ENCODE measurements at places on chromosomes 5 and 9.

DNA sequence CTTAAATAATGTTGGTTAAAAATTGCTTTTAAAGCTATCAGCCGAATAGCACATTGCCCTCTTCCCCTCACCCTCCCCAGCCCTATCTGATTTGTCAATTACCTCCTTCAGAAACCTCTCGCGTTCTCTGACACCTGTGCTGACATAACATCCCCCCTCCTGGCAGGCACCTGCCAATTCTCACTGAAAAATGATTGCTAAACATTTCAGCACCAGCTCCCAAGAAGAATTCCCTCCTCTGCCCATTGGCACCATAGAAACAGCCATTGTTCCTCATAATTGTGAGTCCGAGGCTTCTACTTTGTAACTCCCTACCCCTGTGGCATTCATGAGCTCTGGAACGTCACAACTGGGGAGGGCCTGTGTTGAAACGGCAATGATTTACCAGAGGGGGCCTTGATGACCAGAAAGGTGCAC is 20.2 kb downstream of the CDH6 start:
- no peak for DNase-seq

DNA sequence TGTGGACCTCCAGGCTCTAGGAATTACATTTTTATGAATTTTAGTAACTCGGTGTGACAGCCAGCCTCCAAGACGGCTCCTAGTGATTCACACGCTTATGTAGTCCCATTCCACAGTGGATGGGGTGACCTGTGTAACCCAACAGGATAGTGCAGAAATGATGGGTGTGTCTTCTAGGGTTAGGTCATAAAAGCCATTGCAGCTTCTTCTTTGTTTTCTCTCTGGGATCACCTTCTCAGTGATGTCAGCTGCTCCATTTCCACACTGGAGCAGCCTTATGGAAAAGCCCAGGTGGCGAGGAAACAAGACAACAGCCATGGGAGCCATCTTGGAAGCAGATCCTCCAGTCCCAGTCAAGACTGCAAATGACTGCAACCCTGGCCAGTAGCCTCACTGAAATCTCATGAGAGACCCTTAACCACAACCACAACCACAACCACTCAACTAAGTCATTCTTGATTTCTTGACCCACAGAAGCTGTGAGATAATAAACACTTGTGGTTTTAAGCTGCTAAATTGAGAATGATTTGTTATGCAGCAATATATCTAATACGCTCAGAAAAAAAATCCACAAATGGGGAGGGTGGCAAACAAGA is 5.1 kb upstream of the GNPDA1 start:
- DNase-seq: no peak

DNA sequence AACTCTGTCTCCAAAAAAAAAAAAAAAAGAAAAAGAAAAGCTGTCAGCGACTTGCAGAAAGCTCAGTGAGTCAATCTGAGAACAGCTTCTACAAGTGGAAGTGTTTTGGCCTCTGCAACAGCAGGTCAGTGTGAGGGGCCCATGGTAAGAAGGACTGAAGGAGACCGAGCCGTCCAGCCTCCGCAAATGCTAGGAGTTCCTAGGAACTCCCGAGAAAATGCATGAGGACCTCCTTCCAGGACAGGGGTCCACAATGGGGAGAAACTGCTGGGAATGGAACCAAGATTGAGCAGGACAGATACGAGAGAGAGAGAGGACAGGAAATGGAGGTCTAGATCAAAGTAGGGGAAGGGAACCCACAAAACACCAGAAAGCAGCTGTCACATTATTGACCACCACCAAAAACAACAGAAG is 180.5 kb downstream of the CRB2 start:
- DNase-seq: no peak

DNA sequence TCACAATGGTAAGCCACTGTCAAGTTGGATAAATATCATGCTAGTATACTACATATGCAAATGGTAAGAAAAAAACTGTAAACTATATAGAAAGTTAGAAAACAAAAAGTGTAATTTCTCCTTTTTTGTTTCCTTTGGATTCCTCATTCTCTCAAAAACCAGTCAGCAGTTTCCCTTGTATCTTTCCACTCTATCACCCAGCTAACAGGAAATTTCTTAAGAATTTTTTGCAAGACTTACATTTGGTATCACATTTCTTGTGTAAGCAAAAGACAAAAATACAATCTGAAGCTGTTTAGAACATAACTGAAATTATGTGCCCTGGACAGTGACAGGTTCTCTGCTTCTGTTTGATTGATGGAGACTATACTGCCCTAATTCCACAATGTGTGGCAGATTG is 25.2 kb upstream of the MSH3 start:
- DNase-seq: no peak

GRCh38 chr5:180216646-180217171 is 7.7 kb upstream of the RASGEF1C start:
- no peak for DNase-seq

DNA sequence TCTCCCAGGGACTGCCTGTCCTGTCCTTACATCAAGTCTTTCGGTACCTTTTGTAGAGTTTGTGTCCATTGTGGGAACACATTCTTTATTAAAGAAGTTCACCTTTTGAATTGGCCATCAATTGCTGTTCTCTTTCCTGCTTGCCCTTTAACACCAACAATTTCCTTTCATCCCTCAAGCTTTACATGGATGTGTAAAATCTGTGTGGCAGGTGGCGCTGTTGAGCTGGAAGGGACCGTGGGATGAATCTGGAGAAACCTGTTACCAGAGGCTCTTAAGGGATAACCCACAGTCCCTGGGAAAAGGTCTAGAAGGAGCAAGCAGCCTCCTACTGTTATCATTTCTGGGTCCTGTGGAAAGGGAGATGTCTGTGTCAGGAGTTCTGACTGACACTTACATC is 7.9 kb upstream of the ZFP62 start:
- peak; percentile 12 for DNase-seq

- no peak for DNase-seq
Observed at GRCh38 chr9:105151686-105151995, 92.8 kb upstream of the SLC44A1 start.

DNA sequence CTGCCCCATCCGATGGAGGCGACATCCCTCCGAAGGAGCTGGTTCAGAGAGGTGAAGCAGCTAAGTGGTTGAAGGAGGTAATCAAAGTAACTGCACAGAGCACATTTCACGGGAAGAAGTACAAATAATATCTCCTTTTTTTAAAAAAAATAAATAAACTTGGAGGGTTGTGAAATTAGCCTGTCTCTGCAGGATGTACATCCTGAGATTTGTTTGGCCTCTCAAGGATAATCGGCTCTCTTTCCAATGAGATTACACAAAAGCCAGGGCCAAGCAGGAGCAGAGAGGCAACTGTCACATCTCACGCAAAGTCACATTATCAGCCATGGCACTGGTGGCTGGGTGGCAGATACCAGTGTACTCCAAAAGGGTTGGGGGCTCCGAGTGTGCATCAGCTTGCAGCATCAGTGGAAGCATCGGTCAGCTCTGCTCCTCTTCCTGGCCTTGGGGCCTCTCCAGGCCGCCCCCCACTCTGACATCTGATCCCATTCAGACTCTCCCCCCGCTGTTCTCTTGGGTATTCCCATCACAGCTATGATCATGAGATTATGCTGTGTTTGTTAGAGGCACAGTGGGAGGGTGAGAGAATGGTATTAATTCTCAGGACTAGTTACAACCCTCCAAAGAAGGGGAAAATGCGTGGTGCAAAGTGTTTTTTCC is 109.9 kb downstream of the UGCG start:
- no peak for DNase-seq

DNA sequence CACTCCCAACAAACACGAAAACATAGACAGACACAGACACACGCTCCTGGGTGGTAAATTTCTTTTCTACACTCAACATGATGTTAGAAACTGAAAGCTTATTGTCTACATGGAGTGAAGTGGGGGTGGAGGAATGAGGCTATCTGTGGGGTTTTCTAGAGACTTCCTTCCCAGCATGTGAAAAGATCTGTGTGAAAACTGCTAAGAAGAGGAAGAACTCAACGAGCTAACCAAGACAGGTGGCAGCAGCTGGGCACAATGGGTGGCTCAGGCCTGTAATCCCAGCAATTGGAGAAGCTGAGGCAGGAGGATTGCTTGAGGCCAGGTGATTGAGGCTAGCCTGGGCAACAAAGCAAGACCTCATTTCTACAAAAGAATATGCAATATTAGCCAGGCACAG is 7.6 kb downstream of the FYB1 start:
- no peak for DNase-seq

DNA sequence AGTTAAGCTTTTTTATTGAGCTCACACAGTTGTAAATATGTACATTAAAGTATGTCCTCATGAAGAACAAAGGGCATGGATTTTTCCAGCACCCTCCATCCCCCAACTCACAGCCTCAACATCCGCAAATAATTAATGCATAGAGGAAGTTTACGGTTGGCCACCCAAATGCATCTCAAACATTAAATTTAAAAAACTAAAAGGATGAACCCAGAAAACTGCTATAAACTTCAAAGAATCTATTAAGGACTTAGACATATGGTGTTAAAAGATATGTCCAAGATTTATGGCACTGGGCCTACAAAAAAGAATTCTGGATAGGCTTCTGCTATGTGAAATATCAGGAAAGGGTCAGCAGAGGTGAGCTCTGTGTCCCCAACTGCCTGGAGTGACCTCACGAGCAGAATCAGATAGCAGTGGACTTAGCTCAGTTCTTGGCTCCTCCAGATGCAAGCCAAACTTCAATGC is 54.0 kb upstream of the TNC start:
- DNase-seq: no peak

DNA sequence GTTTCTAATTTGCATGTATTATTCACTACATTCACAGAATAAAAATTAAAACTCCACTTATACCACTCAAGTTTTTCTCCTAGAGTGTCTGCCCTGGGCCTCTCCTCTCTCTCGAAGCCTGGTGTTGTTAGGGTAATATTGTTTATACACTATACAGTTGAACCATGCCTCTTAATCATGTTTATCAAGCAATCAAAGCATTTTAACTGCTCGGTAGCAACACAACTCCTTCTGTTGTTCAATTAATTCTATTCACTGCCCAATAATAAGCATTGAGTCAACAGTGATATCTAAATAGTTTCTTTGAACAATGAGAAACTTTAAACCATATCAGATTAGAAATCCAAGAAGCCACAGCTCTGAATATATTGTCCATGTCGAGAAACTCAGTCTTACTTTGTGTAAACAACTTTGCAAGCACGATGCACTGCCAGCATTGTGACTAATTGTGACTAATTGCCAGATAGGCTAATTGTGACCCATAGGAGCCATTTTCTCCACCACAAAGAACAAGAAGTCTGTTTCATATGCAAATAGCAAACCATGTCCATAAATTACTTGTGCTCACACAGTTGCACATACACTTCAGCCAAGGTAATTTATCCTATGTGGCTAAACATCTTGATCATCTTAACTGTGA is at the start of gene DNAH5:
Gene DNAH5 (minus strand): TSS at position 129 of the 640 bp plus-strand sequence. CDS start 250 bp downstream, outside the sequence.
- no peak for DNase-seq

DNA sequence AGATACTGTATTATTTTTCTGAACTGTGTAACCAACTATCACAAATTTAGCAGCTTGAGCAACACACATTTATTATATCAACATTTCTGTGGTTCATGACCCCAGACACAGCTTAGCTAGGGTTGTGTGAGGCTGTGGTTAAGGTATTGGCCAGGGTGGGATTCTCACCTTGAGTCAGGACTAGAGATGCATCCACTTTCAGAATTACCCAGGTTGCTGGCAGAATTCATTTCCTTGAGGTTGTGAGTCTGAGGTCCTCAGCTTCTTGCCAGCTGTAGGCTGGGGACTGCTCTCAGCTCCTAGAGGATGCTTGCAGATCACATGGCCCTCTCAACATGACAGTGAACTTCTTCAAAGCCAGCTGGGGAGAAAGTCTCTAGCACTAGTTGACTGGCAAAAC is 122.5 kb upstream of the RASGRF2 start:
- DNase-seq: no peak

GRCh38 chr9:137813167-137813566 is 64.4 kb upstream of the CACNA1B start:
- no peak for DNase-seq

- DNase-seq: peak; percentile 43
Observed at GRCh38 chr9:7058473-7058872, 300.7 kb downstream of the KDM4C start.

DNA sequence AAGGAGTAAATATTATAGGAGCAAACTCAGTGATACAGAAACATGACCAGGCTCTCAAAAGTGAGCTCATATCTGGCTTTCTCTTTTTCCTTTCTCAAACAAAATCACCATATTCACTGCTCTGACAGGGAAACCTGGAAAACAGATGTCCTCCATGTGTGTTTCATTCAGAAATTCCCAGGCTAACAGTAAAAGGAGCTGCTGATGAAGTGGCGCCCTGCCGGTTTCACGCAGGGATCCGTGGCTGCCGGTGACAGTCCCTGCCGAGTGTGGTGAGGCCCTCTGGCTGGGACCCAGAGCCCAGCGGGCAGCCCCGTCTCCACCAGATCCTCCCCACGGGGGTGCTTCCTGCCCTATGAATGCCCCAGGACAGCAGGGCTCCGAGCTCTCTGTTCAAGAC is 208.1 kb downstream of the GNA14 start:
- DNase-seq: peak; percentile 67

DNA sequence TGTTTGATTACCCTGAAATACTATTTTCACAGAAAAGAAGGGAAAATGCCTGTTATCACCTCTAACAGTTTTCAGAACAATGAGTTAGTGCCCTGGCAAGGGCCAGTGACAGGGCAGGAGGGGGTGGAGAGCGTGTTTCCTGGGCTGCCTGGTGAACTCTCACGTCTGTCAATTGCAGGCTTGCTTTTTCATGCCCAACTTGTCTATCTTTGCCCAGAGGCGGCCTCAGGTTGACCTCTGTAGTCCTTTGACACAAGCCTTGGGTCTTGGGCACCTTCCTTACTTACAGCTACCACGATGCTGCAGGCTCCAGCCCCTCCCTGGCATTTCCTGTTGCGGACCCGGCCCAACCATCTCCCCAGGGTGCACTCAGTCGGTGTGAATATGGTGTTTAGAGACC is 2.2 kb upstream of the CEL start:
- DNase-seq: peak; percentile 41

- no peak for DNase-seq
Observed at GRCh38 chr5:36389245-36389644, 87.5 kb upstream of the RANBP3L start.

- DNase-seq: peak; percentile 33
Observed at GRCh38 chr5:93279296-93279963, 301.6 kb downstream of the NR2F1-AS1 start.

Measured in NCI-H2171 treated with DMSO at 0.1 percent for 48 hours (cell line).